Stimulated activated CD4-positive, alpha-beta T cell treated with anti-CD3 and anti-CD28 coated beads, Interleukin-2, amount 100 ng/mL, for 24 hours (primary cell): ENCODE measurements at places on chromosomes 5 and 9.

DNA sequence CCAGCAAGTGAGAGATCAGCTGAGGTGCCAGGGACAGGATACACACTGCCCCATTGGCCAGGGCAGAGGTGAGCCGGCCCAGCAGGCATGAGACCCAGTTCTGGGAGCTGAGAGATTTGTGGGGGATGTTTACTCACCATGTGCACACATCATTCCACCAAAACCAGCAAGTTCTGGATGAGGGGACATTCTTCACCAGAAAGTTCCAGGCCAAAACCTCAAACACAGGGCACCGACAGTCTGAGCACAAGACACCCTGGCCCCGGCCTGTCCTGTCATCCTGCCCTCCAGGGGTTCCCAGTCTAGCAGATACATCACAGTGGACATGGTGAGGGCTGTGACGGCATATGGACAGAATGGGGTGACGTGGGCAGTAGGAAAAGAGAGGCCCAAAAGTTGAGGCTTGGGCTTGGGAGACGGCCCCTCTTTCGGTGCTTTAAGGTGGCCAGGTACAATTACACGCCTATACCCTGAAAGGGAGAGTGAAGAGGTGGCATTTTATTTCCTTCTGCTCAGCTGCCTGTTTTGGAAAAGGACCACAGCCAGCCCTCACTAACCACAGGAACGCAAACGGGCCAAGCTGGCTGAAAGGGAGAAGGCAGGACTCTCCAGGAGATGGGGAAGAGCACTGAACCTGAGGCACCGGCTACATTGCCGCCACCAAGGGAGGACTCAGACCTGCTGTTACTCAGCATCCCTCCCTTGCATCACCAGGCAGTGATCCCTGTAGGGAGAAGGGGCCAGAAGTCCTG lies 64.0 kb downstream of the SHB start:
- no peak for DNase-seq

DNA sequence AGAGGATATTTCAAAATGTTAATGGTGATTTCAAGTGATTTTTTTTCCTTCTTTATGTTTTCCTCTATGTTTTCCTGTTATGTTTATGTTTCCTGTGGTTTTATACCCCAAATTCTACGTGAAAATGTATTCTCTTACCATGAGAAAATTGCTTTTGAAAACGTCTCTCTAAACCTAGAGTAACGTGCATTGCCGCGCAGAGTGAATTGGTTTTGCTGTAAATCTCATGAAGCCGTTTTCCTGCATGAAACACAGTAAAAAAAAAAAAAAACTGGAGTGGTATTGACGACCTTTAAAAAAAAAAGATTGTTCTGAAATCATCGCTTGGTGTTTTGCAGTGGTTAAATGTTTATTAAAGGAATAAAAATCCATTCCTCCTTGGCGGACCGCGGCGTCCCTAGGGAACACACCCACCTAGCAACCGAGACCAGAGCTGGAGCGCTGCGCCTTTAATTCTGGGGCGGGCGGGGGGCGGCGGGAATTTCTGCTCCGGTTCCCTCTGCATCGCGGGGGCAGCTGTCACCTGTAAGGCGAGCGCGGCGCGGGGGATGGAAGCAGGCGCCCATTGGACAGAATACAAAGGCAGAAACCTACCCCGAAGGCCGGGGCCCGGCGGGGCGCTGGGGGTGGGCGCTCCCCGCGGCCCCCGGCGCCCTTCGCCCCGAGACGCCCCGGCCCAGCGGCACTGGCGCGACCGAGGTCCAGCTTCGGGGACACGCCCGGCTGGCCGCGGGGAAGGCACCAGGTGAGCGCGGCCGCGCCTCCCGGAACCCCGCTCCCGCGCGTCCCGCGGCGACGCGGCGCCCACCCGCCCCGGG lies at the start of gene SOWAHA:
TSS of gene SOWAHA (plus strand) at position 522 of the 818 bp plus-strand sequence. CDS start 320 bp downstream, outside the sequence.
- DNase-seq = peak; percentile 20

DNA sequence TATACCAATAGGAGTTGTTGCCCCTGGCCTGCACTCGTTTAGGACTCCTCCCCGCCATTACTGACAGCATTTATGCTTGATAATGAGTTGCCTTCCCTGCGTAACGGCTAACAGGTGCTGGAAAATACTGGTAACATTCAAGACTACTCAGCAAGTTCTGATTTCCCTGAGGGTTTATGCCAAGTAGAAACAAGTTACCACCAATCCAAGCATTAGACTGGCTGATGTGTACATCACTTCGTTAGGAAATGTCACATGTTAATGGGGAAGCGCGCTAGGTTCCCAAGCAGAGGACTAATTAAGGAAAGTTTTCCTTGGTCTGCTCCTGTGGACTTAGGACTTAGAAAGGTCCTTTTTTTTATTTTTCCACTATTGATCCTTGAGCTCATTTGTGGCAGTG lies 302.1 kb downstream of the EFNA5 start:
- no peak for DNase-seq

DNA sequence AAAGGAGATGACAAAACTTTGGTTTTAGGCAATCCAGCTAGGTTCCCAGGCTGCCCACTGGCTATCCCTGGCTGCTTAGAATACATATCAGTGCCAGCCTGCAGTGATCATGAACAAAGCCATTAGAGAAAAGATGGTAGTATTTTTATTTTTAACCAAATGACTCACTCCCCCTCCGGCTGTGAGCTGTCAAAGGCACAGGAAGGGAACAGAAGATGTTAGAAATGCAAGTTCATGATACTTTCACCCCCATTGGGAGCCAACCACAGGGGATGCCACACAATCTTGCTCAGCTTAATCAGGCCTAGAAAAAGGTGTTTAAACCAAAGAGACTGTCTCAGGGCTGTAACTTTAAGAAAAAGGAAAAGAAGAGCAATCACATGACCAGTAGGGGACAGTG lies 70.3 kb upstream of the ASTN2 start:
- no peak for DNase-seq

DNA sequence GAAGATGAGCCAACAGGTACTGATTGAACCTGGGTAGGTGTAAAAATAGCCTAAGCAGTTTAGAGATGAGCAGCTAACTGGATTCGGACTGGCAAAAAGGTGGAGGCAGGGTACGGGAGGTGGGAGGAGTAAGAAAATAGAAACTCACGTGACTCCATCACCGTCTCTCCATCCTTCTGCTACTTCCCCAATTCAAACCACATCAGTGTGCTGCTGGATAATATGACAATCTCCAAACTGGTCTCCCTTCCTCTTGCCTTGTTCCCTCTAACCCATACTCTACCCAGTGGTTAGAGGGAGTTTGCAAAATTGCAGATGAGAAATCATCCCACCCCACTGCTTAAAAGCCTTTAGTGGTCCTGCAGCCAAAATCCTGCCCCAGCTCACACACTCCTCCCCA lies 42.7 kb downstream of the RIGI start:
- DNase-seq = no peak

DNA sequence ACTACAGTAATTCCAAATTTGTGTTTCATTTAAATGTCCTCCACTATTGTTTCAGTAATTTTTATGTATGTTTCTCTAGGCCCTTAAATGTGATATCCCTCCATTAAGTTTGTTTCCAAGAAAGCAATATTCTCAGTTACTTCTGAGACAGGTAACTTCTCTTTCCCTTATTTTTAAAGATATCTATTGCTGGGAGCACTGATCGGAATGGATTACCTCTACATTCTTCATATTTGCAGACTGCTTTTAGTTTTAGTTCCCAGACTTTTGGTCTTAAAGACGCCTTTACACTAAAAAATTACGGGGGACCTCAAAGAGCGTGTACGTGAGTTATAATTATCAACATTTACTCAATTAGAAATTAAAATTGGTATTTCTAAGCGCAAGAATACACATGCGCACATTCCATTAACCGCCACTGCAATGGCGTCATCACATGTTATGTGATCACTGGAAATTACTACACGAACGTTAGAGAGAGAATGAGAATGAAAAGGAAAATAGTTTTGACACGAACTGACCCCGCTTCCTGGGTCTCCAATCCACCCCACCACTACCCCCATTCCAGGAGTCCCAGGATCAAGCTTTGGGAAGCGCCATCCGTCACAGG lies 519 bp upstream of the RAD50 start:
- no peak for DNase-seq

GRCh38 chr5:37835380-37835973 lies 4.4 kb downstream of the GDNF start:
- no peak for DNase-seq

DNA sequence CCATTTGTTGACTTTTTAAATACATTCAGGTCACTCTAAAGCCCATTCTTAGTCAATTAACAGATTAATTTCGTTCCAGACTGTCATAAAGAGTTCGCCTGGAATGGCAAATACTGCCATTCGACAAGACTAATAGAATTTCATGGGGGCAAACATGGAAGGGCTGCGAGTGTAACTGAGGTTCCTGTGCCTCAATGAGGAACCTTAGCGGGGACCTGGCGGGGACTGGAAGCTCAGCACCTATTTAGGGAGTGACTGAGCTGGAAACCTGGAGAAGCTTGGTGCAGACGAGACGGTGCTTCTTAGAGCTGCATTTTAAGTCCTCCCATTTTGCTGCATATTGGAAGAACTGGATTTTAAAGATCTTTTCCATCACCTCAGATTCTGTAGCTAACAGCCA lies 3.4 kb downstream of the VCAN start:
- DNase-seq = no peak
